Hair follicle dermal papilla cell (primary cell): ENCODE measurements at places on chromosomes 11 and 22. TPM values are rescaled to one million over a fixed set of nuclear protein-coding genes. Genes with fewer than 3 reads are reported as not detected.

HEPN1 gene
- not detected in 2 replicates for total RNA-seq

MMP7 gene
- not detected in 2 replicates for total RNA-seq

CARD18 gene
- total RNA-seq: not detected in 2 replicates

GALNT18 gene
- 0.49 and 1.3 TPM in 2 replicates for total RNA-seq

SCUBE1 gene
- total RNA-seq: under 0.01 TPM in 1 of 2 replicates, not detected in the other

OSBP gene
- 28.4 and 30.3 TPM in 2 replicates for total RNA-seq

TTC28 gene
- total RNA-seq: 93.6 and 95.8 TPM in 2 replicates

FXYD2 gene
- total RNA-seq: not detected in 2 replicates

NLRP14 gene
- 0.16 and 0.24 TPM in 2 replicates for total RNA-seq

FZD4 gene
- total RNA-seq: 5.2 and 9.1 TPM in 2 replicates

FBXO3 gene
- 37.6 and 41.9 TPM in 2 replicates for total RNA-seq

MS4A1 gene
- total RNA-seq: not detected in 2 replicates

HBG2 gene
- total RNA-seq: not detected in 2 replicates

OR52A1 gene
- total RNA-seq: not detected in 2 replicates

AHNAK gene
- total RNA-seq: 953 and 967 TPM in 2 replicates

SDHD gene
- total RNA-seq: 80.3 and 88.9 TPM in 2 replicates

ADORA2A gene
- total RNA-seq: 0.24 and 3.1 TPM in 2 replicates

OR6T1 gene
- not detected in 2 replicates for total RNA-seq

LRRC32 gene
- 46.4 and 51.4 TPM in 2 replicates for total RNA-seq

APOBEC3G gene
- total RNA-seq: 15.8 and 22.6 TPM in 2 replicates
